ENCODE measurements at places on chromosomes 7 and 10.

DNA sequence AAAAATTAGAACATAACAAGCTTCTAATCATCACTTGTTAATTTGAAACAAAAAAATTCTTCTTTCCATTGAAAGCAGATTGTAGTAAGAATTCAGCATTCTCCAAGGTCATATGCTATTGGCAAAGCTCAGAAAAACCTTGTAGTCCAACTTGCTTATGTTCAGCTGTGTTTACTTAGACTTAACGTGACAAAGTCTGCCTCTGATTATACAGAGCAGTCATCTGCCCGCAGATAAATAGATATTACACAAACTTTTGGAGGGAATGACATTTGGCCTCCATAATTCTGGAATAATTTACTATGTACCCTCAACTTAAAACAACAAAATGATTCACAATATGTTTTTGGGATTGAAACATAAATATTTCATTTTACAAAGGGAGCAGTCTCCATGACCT, 45.8 kb downstream of the MKX start:
- DNase-seq, result no peak

DNA sequence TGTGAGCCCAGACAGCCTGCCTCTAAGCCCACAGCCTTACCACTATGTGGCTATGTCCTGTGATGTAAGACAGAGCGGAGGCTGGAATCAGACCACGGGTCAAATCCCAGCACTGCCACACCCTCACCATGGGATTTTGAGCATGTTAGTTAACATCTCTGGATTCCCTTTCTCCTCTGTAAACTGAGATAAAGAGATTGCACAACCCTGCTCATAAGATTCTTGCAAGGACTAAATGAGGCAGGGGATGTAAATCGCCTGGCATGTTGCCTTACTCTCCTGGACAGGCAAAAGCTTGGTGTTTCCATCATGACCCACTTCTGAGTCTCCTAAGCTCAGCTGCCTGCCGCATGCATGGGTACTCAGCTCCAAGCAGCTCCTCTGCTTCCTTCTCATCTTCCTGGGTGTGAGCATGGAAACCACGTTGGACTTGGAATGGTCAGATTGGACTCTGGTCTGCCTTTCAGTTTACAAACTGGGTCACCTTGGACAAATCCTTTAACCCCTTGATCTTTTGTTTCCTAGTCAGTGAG, 41.3 kb upstream of the MTURN start:
- DNase-seq, result no peak

GRCh38 chr7:30304177-30304884, 19.9 kb downstream of the ZNRF2 start:
- DNase-seq, result no peak

GRCh38 chr7:23106057-23106822, 655 bp downstream of the KLHL7 start:
- DNase-seq, result peak; percentile 17

- no peak for DNase-seq
These were observed 80.0 kb upstream of the STEAP1B start for GRCh38 chr7:22579961-22580360.

DNA sequence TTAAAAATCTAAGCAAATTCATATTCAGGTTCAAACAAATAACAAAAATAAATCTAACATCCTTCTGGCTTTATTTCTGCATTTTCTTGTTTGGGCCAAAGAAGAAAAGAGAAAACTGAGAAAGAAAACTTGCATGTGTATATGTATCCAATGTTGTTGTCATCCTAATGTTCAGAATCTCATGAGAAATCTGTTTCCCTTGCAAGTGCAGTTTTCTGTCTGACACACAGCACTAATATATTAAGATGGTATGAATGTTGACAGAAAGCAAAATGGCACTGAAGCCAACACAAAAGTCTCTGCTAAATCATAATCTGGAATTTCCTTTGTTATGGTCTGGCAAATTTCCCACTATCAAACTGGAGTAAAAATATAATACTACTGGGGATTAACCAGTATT, 235.9 kb downstream of the HGF start:
- no peak for DNase-seq

GRCh38 chr7:35909870-35910357, 109.1 kb downstream of the SEPTIN7 start:
- DNase-seq, result no peak

GRCh38 chr10:60801522-60801921, 23.2 kb downstream of the CDK1 start:
- no peak for DNase-seq

DNA sequence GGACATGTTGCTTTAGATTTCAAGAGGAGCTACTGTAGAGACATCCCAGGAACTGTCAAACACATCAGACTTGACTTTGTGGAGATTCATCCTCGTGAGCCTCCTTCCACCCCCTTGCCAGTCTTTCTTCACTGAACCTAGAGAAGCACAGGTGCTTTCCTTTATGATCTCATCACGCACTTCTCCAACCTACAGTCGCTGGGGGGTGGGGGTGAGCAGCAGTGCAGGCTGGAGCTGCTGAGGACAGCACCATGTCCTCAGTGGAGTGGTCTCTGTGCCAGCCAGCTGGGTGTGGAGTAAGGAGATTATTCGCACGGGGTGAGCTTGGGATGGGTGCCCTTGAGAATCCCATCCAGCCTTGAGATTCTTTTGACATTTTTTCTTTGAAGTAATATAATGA, 88.1 kb downstream of the VOPP1 start:
- DNase-seq, result no peak

DNA sequence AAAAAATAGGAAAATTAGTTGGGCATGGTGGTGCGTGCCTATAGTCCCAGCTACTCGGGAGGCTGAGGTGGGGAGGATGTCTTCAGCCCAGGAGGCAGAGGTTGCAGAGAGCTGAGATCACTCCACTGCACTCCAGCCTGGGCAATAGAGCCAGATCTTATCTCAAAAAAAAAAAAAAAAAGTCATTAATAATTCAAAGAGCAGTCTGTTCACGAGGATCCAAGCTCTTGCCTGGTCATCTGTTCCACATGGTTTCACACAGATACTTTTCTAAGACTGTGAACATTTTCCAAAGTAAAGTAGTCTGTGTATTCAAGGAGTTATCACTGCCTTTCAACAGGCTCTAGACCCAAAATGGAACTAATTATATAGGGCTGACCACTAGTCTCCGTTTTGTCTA, 86.9 kb downstream of the ZNF277 start:
- no peak for DNase-seq

DNA sequence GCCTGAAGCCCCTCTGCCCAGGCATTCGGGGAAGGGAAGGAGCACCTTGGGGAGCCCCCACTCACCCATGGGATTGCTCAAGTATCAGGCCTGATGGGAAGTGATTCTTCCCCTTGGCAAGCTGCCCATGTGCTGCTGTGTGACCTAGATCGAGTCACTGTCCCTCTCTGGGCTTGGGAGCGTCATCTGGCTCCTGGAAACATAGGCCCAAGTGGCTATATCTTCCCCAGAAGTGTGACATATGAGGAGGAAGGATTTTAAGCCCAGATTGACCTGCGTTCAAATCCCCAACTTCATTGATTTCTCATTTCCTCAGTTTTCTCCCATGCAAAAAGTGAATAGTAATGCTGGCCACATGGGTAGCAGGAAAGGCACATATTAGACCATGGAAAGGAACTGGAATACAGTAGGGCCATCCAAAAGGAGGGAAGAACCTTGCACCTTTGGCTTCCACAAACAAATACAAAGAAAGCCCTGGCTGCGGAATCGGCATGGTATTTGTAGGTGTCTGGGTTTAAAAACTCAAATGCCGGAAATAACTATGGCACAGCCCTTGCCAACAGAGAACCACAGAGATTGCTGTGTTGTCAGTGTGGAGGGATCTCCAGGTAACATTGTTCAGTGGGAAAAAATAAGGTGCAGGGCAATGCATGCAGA, 169.5 kb upstream of the ZMIZ1 start:
- DNase-seq, result no peak

DNA sequence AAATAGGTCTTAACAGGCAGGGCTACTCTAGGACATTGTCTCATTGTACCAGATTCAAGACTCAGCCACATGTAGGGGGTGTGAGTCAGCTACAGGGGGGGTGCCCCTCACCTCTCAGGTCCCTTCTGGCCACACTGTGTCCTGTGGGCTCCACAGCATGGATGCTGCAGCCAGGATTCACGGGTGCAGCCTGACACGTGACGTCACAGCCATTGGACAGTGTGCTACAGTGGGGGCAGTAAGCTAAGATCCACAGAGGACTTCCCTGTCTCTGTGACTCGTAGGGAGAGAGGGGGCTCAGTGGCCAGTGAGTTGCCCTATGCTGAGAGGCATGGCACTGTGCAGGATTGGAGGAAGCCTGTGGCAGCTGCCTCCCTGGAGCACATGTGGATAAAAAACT, 77.9 kb downstream of the TMEM178B start:
- no peak for DNase-seq

DNA sequence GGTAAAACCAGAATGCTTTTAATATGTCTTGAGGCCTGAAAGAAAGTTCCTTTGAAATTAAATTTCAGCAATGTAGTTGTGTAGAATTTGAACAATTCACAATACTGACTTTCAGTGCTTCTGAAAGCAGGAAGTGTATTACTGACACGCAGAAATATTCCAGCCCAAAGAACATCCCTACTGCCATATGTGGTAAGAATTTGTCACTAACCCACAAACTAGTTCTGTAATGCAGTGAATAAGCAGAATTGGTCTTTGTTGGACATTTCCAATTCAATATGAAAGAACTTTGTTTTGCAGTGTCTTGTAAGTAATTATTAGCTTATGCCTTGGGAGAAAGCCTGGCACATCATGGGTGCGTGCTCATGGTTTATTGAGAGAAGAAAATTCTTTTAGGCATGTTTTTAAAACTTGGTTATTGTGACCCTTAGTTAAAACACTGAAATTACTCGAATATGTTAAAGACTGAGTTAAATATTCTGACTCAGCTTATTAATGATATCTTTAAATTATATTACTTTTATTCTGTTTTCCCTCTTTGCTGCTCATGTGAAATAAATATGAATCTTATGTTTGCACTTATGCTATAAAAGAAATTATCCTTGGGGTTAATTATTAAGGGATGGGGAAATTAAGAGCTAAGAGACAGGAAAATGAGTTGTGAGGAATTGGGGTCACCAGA, 33.4 kb downstream of the PTPN12 start:
- DNase-seq, result no peak

- DNase-seq, result no peak
These were observed 96.6 kb upstream of the PTN start for GRCh38 chr7:137439829-137440825.

DNA sequence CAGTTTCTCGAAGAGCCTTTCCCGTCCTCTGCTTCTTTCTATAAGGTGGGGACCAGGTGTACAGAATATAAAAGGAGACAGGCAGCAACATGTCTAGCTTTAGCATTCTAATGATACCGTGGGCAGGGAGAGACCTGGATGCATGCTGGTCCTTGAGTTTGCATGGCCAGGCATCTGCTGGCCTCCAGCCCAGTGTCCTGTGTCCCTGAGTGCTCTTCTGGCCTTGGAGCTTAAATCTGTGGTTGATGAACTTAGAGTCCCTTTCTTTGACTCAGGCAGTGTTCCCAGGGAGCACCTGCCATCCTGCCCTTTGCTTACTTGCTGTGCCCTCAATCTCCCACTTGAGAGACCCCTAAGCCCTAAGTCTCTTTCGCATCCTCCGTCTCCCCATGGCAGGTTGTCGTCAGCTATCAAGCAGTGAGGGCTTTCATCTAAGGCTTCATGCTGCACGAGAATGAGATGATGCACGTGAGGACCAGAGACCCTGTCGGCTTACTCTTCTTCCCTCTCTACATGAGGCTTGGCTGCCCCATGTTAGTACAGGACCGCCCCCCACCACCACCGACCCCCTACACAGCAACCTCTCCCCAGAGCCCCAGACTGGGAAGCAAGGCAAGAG, 313.4 kb upstream of the C7orf33 start:
- DNase-seq, result no peak

- DNase-seq, result no peak
These were observed 89.5 kb downstream of the LSM5 start for GRCh38 chr7:32400676-32401075.

DNA sequence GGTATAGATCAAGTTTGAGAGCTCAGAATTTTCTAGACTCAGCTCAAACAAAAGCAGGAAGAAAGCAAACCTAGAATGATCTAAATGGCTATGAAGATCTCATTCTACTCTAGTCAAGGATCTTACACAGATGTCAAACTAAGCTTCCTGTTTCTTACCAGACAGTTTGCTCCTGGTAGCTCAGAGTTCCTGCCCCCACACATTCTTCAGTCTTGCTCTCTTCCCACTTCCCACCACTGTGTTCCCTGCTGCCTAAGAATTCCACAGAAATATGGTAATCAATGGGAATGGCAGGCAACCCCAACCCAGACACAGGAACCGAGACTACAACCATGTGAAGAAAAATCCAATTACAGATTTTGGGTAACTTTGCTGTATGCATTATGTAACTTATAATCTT, 133.4 kb upstream of the PTN start:
- DNase-seq, result no peak

DNA sequence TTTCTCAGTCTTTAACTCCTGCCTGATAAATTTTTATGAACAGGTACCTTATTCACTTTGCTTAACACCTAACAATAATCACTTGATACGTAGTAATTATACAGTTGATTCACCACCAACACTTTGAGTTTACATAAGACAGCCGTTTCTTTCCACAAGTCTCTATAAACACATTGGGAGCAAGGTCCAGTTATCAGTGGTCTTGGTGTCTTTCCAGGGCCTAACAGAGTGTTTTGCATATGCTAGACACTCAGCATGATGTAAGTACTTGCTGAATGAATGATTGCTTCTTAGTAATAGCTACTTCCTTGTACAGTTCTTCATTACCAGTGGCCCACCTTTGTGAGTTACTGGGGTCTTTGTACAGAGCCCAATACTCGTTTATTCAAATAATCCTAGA, 6.4 kb downstream of the CLDN12 start:
- no peak for DNase-seq

DNA sequence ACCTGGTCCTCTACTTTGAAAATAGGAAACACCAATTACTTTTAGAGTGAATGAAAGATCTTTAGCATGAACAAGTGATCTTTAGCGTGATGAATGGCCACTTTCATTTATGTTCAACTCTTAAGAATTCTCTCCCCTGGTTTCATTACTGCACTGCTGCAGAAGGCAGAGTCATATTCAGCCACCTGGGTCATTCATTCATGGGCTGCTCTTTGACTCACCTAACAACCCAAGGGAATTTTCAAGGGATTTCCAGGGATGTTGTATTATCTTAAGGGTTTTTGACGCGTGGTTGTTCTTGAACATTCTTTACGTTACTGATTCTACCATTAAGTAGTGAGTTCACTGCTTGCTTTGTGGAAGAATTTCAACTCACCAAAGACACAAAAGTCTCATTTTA, 87.3 kb upstream of the STK17A start:
- no peak for DNase-seq

DNA sequence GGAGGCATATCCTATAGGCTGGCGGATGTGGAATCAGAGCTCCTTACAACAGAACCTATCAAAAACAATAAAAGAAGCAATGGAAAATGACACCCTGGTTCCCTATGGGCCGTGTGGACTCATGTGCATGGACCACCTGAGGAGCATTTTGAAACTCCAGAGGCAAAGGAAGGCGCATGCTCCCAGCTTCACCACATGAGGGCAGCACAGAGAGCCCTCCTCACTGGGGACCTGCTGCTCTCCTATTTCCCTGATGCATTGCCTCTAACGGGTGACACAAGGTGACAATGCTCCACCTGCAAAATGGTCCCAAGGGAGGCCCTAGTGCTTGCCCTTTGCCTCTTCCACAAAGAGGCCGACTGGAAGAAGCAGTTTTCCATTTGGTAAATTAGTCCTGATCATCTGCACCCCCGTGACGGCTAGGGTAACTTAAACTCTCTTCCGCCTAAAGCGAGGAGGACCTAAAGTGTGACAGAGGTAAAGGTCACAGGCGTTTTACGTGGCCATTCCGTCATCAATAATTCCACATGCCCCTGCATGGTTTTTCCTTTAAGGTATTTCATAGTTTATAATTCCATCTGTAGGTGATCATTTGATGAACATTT, 67.7 kb downstream of the GPAM start:
- peak; percentile 10 for DNase-seq
